ENCODE measurements at places on chromosomes 6 and 20.

DNA sequence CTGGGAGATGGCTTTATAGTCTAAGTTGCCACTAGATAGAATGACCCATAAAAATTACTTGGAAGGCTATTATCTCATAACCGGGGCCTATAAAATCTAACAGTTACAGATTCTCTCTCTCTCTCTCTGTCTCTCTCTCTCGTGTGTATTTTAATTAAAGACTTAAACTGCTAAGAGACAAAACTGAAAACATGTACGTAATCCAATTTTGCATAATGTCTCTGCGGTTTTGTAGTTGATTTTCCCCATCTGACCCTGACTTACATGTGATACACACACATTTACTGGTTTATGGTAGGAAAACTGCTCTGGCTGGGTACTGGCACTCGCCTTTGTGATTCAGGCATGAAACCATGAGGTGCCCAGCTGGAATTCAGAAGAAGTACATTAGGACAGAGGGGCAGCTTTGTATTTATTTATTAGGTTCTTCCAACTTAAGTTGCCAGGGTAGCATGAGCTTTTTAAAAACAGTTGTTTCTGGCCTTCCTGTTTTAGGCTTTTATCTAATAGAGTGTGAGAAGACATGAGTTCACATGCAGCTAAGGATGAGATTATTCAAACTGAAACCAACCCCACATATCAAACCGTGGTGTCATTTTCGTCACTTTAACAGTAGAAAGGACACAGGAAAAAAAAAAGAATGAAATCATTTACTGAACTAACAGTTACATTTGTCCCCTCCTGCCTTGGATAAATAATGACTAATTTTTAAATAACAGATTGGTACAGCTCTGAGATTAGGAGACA is 182.5 kb downstream of the GMPR start:
- DNase-seq = no peak

DNA sequence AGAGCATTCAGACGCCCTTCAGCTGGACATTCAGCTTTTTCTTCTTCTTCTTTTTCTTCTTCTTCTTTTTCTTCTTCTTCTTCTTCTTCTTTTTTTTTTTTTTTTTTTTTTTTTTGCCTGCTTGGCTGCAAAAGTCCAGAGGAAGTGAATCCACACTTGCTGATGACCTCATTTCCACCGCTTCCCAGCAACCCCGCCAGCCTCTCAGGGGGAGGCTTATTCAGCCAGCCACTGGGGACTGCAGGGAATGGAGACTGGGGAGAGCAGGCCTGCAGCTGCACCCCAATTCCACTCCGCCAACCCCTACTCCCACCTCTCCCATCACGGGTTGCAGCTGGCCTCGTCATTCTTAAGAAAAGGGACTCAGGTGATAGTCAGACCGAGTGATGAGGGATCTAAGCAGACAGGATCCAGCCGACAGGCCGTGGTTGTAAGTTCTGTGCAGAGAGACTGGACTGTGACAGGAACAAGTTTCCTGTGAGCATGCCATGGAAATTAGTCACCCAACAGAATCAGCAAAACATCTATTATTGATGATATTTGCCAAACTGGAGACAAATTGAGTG is 59.0 kb upstream of the QKI start:
- DNase-seq = peak; percentile 91

GRCh38 chr20:52828199-52828598 is 144.0 kb upstream of the TSHZ2 start:
- DNase-seq = no peak

DNA sequence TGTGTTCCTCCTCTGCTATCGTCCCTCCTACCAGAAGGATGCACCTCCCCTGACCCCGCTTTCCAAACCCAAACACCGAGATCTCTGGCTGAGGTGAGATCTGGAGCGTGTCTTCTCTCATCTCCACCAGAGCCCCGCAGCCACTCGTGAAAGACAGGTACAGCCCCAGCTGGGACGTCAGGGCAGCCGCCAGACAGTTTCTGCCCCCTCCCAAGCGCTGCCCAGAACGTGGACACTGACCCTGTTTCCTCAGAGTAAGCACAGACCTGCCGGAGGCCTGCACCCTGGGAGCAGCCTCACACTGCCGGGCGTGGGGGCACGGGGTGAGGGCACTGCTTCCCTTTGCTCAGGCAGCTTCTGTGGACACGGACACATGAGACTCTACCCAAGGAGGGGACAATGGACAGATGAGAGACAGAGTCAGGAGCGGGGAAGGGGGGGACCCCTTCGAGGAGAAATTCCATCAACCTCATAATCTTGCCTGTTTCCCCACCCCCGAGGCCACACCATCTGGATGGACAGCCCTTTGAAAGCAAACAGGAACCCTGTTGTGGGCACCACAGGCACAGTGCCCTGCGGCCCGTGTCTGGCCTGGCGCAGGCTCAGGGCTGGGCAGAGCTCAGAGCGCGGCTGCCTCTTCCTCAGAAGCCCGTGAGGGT is 210.6 kb downstream of the DLL1 start:
- DNase-seq = no peak

- no peak for DNase-seq
These were observed 56.4 kb downstream of the CD24 start for GRCh38 chr6:106918115-106918514.

Measured in lung microvascular endothelial cell (primary cell).